ENCODE measurements at places on chromosomes 12 and 14.

DNA sequence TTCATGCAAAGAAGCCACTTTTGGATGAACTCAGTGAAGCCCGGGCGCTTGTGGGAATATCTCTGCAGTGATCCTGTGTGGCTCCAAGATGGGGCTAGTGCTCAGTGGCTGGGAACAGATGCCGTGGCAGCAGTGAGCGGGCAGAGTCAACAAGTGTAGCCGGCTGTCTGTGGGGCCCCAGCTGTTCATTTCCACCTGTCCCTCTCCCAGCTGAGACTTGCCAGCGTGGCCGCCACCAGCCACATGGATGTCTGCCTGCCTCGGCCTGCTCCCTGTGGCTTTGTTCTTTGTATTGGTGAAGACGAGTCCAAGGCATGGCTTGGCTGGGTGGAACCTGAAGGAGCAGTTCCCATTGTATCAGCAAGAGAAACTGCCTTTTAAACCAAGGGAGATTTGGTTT is 77.3 kb downstream of the NOS1 start:
- no peak for DNase-seq

DNA sequence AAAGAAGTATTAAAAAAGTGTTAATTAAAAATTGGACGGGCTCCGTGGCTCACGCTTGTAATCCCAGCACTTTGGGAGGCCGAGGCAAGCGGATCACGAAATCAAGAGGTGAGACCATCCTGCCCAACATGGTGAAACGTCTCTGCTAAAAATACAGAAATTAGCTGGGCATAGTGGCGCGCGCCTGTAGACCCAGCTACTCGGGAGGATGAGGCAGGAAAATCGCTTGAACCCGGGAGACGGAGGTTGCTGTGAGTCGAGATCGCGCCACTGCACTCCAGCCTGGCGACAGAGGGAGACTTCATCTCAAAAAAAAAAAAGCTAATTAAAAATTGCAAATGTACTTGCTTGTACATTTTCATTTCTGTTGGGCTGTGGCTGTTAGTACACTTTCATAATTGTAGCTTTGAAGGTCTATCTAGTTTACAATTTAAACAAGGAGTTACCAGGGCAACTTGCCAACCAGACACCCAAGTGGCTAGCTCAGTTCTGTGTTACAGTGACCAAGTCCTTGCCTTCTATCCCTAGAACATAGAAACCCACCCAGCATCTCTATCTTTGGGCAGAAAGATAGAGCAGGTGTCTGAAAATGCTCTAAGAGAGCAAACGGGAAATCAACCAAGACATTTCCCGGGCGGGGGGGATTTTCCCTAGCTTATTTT is 1.2 kb downstream of the COA8 start:
- no peak for DNase-seq

GRCh38 chr12:47367912-47368537 is 288.3 kb upstream of the AMIGO2 start:
- no peak for DNase-seq

DNA sequence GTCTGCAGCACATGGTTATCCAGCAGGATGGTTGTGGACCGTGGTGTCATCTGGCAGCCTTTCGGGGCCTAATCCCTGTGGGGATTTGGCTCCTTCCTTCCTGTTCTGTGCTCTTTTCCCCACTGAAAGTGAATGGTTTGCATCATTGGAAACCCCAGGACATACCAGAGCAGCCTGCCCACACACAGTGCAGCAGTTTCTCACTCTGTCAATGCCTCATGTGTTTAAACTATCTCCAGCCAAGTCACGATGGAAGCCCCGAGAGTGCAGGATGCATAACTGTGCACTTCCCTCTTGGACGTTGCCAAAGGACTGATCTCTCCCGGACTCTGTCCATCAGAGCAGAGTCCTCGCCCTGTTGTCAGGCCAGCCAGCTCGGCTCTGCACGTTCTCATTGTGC is 29.0 kb upstream of the AMN start:
- no peak for DNase-seq

DNA sequence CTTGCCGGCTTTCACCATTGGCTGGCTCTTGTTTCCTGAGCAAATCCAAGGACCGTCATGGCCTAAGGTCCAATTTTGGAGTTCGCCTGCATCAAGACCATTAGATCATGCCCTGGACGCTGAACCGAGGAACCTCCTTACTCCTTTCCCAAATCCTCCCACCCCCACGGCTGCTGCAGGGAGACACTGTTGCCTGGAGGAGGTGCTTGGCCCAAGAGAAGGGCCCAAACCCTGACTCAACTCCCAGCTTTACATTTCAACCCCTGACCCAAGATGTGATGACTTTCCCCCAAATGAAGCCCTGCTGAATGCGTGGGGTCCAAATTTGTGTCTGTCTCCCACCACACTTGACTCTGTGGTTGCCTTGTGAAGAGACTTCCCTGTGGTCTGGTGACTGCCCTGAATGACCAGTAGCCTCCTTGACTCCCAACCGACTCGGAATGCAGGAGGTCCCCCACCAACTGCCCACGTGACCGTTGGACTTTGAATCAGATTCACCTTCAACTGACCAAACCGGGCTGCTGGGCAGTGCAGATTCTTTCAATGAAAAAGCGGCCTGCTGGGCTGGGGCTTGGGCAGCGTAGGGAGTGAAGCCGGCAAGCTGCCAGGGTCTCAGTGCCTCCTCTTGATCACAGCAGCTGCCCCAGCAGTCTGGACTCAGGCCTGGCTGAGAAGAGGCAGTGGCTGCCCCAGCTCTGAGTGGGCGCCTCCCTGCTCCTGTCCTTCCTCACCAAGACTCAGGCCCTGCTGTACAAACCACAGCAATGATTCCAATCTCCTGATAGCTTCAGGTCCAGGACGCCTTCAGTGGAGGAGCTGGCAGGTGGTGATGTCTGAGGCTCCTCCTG is 46.7 kb upstream of the OASL start:
- no peak for DNase-seq

- no peak for DNase-seq
Observed at GRCh38 chr14:45038865-45039264, 45.1 kb upstream of the PRPF39 start.

- DNase-seq = no peak
Observed at GRCh38 chr14:89650077-89650978, 233.3 kb upstream of the FOXN3 start.

DNA sequence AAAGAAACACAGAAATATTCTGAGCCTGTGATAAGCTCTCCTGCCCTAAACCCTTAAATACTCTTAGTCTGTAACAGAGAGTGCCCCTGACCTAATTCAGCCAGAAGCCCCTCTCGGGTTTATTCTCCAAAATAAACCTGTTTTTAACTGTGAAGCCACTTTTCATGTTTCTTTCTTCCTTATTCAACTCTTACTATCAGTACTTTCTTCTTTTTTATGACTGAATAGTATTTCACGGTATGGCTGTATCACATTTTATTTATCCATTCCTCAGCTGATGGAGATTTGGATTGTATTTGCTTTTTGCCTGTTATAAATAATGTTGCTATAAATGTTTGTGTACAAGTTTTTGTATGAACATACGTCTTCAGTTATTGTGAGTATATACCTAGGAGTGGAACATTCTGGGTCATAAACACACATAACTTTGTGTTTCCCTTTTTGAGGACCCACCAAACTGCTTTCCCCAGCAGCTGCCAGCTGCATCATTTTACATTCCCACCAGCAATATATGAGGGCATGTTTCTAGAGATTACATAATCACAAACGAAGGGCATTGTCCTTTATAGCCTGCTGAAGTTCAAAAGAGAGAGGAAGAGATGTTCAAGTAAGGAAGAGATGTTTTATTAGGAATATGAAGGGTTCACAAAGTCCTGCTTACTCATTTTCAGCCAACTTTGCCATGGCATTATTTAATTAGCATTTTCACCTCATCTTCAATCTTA is 199.4 kb upstream of the NUDT4 start:
- no peak for DNase-seq

DNA sequence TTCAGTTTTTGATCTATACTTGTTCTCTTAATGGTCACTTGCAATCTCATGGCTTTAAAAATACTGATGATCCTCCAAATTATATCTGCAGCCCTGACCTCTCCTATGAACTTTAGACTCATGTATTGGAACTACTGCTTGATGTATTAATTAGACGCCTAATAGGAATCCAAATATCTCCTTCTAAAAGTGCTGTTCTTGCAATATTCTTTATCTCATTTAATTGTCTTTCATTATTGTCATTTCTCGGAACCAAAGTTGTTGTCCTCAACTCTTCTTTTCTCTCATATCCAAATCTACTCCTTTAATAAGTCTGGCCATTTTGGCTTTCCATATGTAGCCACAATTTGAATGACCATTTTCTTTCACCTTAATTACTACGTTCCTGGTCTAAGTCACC is 907.6 kb upstream of the SEL1L start:
- no peak for DNase-seq

Measured in A549 (cell line).